Activated CD4-positive, alpha-beta T cell treated with anti-CD3 and anti-CD28 coated beads, Interleukin-2, amount 50 U/mL, for 24 hours (primary cell): ENCODE measurements at places on chromosomes 13 and 19.

DNA sequence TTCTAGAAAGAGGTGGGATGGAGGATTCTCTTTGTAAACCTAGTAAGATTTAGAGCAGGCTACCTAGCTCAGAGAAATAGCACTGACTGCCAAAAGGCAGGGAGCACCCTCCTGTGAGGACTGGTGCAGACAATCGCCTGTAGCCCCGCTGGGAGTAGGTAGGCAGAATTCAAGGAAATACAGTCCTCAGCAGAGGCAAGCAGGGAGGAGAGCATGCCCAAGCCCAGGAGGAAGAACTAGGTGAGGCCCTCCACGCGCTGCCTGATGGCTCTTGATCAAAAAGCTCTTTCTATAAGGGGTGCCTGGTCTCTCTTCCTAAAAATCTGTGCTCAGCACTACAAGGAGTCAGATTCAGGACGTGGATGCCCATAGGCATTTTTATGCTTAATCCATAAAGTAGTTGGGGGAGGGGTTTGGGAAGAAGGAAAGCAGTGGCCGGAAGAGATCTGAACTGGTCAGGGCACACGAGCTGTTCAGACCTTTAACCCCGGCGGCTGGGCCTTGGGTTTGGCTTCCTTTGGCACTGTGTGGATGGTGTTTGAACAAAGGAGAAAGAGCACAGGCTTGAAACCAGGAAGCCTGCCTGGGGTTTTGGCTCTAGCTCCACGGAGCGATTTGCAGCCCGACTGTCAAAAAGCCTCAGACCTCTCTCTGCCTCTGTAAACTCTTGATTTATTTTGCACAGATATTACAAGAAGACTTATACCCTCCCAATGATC lies 320.6 kb downstream of the FOXO1 start:
- DNase-seq: no peak

GRCh38 chr13:46149272-46150133 lies 32.5 kb downstream of the LCP1 start:
- no peak for DNase-seq

GRCh38 chr13:70985371-70985770 lies 877.1 kb upstream of the KLHL1 start:
- no peak for DNase-seq

GRCh38 chr13:64697226-64697625 lies 2532.9 kb downstream of the PCDH9 start:
- no peak for DNase-seq

GRCh38 chr19:17227798-17228367 lies 1.9 kb downstream of the OCEL1 start:
- DNase-seq: no peak

GRCh38 chr13:97030705-97031452 lies 36.6 kb upstream of the OXGR1 start:
- no peak for DNase-seq

DNA sequence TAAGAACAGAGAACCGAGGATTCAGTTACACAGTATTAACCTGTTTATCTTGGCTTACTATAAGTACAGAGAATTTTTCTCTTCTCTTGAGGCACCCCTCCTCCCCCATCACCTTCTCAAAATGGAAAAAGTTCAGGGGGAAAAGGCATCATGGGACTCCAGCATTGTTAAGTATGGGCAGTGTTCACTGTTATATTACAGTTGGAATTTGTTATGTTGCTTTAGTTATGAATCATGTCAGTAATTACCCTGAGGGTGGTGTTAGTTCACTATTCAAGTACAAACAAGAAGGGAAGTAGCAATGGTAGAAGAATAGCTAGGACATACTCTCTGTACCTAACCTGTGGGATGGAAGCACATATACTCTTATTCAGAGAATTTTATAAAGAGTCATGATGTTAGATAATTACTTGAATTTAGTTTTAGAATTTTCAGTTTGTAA lies 12.0 kb downstream of the LPAR6 start:
- DNase-seq: no peak

GRCh38 chr13:46656786-46657185 lies 103.8 kb downstream of the LRCH1 start:
- no peak for DNase-seq

DNA sequence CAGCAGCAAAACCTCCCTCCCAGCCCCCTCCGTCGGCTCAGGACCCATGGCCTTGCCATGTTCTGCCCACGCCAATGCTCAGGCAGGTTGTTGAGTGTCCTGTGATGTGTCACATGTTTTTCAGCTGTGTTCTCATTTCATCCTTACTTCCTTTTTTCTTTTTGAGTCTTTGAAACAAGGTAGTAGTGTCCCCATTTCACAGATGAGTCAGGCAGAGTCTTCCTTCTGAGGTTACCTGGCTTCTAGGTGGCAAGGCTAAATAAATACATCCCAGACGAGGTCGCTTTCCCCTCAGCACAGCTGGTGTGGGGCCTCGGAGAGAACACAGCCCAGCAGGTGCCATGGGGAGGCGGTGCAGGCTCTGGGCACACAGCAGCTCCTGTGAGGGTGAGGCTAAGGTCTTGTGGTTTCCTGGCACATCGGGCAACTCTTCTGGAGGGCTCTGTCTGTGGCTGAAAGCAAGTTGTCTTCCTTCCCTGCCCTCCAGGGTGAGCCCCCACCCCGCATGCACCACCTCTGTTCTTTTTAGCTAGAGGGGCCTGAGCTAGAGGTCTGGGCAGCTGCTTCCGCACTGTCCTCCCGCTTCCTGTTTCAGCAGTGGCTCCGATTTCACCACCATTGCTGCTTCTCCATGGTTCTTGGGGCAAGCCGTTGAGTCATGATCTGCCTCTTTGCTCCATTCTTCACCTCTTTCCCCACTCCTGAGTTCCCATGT lies 15.1 kb downstream of the PRAM1 start:
- DNase-seq: no peak

GRCh38 chr13:92313382-92313781 lies 913.2 kb upstream of the GPC6 start:
- no peak for DNase-seq

DNA sequence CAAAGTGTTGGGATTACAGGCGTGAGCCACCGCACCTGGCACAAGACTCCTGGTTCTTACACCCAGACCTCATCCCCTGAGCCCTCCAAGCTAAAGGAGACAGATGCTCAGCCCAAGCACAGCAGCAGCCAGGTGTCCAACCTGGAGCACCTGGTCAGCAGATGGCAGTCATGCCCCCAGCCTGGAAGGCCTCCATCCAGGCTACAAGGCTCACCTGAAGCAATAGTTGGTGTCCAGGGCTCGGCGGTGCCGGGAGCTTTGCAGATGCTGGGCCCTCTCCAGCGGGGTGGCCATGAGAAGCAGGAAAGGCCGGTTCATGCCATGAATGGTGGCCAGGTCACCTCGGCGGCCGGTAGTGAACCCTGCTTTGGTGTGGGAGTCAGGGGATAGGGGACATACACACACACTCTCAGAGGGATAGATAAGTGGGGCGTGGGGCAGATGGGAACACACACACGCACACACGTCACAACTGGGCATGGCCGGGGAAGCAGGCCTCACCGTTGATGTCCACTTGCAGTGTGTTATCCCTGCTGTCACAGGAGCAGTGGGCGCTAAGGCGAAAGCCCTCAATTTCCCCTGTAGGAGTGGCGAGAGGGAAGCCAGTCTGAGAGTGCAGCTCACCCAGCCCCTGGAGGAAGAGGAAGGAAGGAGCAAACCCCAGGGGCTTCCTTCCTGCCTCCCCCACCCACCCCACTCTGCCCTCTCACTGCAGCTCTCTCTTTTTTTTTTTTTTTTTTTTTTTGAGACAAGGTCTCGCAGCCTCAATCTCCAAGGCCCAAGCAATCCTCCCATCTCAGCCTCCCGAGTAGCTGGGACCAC lies 11.8 kb downstream of the TGFB1 start:
- no peak for DNase-seq

DNA sequence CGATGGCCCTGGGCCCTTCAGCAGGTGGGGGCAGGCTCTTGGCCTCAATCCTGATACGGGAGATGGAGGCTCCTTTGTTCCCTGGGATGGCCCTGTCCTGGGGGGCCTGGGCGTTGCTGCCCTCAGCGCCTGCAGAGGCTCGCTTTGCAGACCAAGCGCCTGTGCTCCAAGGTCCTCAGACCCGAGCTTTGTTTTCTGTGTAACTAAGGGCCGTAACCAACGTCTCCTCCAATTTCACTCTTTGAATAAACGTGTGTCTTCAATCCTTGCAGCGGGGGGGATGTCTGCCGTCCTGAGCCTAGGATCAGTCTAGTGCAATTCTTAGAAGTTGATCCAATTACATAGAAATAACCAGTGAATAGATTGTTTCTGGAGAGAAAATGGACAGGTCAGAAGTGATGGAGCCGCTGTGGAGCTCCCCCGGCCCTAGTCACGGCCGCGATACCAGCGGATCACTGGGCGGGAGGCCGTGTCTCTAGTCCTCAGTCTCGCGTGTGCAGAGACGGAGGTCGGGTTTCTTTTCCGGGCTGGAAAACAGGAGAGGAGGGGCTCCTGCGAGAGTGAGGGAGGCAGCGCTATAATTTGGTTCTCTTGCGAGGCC lies 5.3 kb downstream of the PTBP1 start:
- no peak for DNase-seq

DNA sequence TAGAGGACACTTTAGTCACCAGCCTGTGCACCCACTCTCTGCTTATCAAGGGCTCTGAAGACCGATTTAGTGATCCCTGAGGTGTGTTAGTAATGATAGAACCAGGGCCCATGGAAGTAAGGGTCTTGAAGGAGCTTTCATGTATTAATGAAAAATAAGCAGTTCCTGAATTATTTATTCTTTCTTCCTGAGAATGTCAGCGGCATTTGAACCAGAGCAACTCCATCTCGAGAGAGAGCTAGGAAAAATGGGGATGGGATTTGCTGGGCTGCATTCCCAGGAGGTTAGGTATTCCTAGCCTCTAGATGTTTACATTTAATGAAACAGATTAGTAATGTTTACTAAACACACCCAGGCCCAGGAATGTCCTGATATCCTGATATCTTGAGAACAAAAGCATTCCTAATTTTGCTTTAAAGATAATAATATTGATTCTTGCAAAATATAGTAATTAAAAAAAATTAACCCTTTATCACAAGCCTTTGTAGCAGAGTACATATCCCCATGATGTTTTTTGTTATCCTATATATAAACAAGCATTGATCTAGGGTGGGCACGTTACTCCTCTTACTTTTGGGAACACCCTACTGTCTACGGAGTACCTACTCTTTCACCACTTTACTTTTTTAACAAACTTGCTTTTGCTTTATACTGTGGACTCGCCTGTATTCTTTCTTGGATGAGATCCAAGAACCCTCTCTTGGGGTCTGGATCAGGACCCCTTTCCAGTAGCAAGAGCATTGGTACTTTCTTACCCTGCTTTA lies 63.1 kb downstream of the COG3 start:
- no peak for DNase-seq

- no peak for DNase-seq
Observed at GRCh38 chr13:30134578-30134977, 172.8 kb downstream of the KATNAL1 start.

- DNase-seq: no peak
Observed at GRCh38 chr13:33541456-33541855, 255.9 kb upstream of the STARD13 start.

DNA sequence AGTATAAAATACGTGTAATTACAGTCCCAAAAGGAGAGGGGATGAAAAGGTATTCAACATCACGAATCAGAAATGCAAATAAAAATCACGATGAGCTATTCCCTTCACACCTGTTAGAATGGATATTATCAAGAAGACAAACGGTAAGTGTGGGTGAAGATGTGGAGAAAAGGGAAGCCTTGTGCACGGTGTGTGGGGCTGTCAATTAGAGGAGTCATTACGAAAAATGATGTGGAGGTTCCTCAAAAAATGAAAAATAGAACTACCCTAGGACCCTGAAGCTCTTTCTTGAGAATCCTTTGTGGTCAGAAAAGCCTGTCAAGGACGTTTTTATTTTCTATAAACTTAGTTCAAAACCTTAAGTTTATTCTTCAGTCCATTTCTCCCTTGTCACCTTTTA lies 19.4 kb downstream of the NLRP11 start:
- DNase-seq: no peak

GRCh38 chr13:32472194-32472621 lies 44.3 kb upstream of the N4BP2L1 start:
- no peak for DNase-seq

DNA sequence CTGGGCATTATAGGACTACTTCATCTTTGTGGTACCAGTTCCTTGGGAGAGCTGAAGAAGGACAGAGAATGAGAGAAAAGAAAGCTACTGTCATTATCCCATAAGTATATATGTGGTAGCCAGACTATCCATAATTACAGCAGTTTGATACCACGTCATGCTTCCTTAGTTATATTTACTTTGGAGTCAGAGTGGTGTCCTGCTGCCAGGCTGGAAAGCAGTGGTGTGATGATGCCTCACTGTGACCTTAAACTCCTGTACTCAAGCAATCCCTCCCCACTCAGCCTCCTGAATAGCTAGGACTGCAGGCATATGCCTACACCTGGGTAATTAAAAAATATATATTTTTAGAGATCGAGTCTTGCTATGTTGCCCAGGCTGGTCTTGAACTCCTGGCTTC lies 57.8 kb downstream of the WTIP start:
- no peak for DNase-seq

DNA sequence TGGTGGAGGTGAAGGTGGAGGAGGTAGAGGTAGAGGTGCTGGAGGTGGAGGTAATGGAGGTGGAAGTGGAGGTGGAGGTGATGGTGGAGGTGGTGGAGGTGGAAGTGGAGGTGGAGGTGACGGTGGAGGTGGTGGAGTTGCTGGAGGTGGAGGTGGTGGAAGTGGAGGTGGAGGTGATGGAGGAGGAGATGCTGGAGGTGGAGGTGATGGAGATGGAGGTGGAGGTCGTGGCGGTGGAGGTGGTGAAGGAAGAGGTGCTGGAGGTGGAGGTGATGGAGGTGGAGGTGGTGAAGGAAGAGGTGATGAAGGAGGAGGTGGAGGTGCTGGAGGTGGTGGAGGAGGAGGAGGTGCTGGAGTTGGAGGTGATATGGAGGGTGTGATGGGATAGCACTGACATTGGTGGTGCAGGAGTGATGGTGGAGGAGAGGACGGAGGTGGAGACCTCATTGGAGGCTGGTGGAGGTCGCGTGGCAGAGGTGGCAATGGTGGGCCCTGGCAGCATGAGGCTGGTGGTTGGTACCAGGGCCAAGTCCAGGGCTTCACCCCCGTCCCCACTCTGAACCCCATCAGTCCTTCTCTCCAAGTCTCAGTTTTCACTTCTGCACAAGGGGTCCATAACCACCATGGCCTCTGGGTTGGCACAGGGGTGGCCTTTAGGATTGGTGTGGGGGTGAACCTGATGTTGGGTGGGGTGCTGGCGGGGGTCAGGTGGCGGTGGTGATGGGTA lies 15.8 kb downstream of the ONECUT3 start:
- DNase-seq: no peak
